Inflammatory macrophage (primary cell): ENCODE measurements at places on chromosomes 12 and 14.

DNA sequence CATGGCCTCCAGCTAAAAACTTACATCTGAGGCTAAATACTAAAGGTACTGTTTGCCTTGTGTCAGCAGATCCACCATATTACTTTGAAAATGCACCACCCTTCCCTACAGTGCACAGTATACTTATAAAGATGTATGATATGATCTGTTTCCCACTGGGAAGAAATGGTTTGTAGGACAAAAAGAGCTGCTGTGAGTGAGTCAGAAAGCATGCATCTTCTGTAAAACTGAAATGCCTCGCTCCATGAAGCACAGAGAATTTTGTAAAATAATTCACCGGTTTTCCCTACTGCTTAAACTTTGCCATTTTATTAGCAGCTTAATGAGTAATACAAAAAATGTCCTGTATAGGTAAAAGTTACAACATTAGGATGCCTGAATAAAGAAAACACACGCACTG is 68.8 kb downstream of the MDGA2 start:
- no peak for DNase-seq

DNA sequence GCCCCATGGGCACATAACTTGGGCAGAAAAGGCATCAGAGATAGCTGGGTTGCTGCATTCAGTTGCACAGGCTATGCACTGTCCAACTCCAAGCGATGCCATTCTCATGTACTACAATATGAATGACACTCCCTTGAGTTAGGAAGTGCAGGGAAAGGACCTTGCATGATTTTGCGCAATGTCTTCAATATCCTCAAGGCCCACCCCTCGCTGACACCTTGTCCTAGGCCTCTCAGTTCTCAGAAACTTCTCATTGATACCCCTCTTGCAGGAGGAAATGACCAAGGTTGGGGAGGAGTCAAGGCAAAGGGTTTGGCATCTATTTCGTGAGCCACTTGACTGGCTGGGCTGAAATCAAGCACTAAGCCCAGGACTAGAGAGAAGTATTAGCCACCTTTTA is 70.4 kb downstream of the ARL6IP4 start:
- no peak for DNase-seq

DNA sequence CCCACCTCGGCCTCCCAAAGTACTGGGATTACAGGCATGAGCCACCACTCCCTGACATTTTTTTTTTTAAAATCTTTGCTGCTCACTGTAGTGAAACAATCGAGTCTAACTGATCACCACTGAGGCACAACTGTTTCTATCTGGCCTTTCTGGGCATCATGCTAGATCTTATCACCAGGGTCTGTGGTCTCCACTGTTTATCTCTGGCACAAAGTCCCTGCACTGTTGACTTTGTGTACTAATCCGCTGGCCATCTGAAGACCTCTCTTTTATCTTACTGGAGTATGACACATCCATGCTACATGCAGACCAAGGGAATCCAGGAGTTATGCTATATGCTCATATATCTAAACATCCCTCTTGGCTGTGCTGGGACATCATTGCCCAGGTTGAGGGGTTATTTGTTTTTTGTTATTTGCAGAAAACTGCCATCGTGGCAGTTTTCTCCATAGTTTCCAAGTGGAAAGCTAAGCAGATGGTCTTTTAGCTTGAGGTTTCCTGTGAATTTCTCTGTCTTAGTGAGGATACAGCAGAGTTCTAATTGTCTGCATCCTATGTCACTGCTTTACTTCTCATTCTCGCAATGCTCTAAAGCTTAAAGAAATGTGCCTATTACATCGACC is 456.9 kb downstream of the CCER1 start:
- DNase-seq = no peak

DNA sequence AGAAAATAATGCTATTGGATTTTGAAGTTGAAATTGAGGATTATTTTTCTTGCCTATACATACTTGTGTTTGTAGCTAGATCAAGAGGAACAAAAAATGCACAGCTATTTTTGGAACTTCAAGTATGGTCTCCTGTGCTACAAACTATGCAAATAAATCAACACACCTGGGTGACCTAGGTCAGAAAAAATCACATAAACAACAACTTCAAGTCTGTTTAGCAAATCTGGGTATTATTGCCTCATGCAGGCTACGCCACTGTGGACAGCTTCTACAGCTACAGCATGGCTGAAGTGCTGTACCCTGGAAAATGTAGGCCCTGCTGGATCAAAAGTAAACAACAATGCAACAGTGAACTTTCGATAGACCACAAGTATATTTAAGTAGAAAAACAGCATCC is 87.5 kb downstream of the SLC6A15 start:
- DNase-seq = no peak

DNA sequence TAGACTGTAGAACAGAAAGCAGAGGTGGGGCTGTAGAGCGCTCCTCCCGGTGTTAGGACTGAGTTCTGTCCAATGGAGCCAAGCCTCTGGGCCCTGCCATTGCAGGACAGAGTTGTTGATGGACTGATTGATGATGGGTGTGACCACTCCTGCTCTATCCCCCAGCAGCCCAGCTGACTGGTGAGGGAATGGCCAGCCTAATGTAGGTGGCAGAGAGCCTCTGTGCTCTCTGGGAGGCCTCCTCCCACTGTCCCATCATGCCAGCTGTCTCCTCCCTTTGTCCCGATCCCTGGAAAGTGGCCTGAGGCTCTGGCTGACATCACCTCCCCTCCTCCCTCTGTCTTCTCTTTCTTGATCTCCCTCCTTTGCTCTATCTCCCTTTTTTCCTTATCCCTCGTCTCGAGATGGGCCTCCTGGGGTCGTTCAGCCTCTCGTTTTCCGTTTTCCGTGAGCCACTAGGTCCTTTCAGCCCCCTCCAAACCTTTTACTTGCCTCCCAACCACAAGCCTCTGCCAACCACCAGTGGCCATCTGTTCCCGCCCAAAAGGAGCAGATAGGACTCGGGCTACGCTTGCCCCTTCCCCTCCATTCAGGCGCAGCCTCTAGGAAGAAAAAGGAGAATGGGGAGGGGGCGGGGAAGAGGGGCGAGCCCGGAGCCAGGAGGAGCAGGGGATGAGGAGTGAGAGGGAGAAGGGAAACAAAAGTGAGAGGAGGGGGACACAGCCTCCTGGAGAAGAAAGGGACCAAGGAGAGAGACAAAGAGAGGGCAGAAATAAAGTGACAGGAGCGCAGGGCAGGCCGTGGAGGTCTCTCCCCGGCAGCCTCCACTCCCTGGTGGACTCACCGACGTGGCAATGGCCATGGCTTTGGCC is 572 bp downstream of the EFS start:
- DNase-seq = no peak

DNA sequence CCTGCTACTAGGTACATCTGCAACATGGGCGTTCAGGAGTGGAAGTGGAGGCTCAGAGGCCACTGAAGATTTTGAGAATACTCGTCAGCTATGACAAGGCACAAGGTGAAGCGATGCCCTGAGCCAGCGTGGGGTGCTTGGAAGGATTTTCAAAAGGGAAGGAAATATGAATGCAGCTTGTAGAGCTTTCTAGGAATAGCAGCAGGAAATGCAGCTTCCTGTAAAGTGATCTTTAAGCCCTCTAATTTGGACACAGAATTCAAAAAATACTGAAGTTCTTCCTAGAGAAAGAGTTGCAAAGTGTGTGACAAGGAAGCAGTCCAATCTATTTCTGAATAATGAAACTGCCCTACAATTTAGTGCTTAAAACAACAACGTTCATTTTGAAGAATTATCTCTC is 13.2 kb upstream of the C1S start:
- peak; percentile 56 for DNase-seq

DNA sequence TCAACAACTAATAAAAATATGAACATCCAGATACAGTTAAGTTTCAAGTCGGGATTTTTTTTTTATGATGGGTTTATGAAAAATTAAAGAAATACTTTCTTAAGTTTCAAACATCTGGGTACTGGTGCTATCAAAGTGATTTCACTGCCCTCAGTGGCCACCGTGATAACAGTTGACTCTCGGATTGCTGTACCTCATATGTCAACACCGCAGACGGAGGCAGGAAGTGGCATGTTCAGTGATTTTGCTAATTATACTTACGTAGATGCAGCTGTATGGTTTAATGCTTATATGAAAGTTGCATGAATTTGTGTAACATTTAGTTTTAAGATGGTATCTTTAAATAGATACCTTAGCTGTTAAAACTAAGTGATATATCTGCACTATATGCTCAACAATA is 20.8 kb upstream of the FBLN5 start:
- no peak for DNase-seq

- DNase-seq = no peak
These were observed 17.4 kb upstream of the RNASE12 start for GRCh38 chr14:20608383-20609110.

GRCh38 chr14:55946231-55946630 is 172.0 kb upstream of the PELI2 start:
- DNase-seq = peak; percentile 49

DNA sequence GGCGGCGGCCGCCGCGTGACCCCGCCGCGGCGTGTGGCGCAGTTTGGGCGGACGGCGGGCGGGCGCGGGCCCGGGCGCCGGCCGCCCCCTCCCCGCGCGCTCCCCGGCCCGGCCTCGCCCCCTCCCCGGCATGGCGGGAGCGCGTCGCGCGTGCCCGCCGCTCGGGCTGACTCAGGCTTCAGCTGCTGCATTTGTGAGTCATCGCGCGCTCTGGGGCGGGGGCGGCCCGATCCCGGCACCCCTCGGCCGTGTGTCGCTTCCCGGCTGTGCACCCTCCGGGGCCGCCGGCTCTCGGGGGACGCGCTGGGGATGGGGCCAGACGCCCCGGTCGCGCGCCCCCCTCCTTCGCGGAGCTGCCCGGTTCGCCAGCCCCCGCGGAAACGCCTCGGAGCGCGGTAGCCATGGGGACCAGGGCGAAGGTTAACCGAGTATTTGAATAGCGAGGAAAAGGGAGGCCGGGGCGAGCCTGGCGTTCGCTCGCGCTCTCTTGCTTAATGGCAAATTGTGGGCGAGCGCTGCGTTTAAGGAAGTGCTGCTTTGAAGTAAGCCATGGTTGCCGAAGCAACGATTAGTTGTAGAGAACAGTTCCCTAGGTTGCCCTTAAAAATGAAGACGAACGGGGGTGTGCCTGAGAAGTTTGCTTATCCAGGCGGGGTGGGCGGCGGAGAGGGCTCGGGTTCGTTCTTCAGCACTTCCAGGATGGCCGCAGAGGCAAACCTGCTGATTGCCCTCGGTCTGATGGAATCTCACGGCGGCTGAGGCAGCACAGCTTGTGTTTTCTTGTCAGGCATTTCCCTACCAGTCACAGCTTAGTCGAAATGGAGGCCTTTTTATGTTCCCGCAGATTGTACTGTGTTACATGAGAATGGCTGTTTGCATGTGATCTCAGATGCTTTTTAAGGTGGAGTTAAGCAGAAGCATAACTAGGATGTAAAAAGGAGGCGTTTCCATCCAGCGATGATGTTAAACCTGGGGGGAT is 896 bp downstream of the EIF5 start:
- peak; percentile 95 for DNase-seq

DNA sequence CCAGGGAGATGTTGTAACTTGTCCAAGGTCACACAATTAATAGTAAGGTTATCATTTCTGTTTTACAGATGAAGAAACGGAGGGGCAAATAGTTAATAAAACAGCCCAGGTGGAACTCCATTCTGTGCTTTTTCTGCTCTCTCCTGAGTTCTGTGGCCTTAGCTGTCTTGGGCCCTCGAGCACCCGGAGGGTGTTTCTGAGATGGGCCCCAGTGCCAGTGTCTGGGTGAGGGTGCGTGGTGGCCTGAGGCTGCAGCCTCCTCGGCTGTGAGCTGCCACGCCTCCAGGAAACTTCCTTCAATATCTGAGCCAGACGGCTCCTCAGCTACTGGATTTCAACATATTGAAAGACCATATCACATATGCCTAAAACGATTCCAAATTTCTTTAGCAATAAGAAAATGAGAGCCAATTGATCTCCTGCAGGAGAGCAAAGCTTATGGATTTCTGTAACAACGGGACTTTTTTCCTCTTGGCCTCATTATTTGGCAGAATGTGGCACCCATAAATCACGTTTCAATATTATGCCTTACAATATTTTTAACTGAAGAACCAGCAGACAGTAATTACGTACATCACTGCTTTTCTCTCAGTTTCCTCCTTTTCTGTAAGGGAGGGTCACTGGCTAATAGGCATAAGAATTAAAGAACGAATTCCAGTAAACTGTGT is 74.8 kb upstream of the DICER1 start:
- no peak for DNase-seq

GRCh38 chr12:47033081-47033480 is 46.3 kb upstream of the PCED1B start:
- no peak for DNase-seq

DNA sequence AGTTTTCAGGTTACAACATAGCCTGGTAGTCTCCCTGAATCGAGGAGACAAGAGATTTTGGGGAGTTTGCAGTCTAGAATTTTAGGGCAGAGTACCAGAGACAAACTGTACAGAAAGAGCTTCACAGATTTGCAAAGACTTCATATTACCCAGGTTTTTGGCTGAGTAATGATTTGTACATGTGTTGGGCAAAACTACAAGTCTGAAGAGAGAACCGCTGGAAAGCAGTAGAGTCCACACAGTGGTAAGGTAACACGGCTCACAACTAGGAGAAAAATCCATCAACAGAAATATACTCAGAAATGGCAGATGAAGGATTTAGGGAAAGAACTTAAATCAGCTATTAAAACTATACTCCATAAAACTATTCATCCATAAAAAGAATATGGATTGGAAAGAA is 25.7 kb downstream of the FBXO33 start:
- no peak for DNase-seq

DNA sequence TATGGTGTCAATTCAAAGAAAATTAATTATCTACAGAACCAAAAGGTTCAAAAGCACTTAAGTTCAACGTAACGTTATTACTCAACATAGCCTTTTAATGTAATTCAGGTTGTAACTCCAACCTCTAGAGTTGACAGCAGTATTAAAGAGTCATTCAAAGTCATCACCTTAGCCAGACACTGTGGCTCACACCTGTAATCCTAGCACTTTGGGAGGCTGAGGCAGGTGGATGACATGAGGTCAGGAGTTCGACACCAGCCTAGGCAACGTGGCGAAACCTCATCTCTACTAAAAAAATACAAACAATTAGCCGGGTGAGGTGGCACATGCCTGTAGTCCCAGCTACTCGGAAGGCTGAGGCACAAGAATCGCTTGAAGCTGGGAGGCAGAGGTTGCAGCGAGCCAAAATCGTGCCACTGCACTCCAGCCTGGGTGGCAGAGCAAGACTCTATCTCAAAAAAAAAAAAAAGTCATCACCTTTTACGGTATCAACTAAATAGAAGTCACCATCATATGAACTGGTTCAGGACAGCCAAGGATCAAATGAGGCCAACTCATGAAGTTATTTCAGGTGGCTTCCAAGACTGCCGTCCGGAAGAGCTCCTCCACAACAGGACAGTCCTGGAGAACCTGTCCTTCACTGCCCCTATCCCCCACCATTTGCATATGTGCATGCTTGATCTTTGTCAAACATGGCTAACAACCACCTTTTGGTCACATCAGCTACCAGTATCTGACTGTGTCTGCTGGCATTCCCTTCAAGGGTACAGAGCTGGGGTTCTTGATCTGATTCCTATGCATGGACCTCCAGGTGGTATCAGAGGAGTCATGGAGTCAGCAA is 4.2 kb downstream of the PPTC7 start:
- DNase-seq = no peak

GRCh38 chr12:21553329-21553675 is 27.2 kb downstream of the SPX start:
- no peak for DNase-seq

GRCh38 chr12:21428241-21428640 is 9.2 kb upstream of the PYROXD1 start:
- no peak for DNase-seq
